Activated naive CD4-positive, alpha-beta T cell treated with anti-CD3 and anti-CD28 coated beads for 36 hours (primary cell): ENCODE measurements at places on chromosomes 7 and 10.

GRCh38 chr10:44287408-44287807, 97.5 kb downstream of the CXCL12 start:
- no peaks in the 10 kb centered on the region for H3K36me3 ChIP-seq
- DNase-seq, result no peak

DNA sequence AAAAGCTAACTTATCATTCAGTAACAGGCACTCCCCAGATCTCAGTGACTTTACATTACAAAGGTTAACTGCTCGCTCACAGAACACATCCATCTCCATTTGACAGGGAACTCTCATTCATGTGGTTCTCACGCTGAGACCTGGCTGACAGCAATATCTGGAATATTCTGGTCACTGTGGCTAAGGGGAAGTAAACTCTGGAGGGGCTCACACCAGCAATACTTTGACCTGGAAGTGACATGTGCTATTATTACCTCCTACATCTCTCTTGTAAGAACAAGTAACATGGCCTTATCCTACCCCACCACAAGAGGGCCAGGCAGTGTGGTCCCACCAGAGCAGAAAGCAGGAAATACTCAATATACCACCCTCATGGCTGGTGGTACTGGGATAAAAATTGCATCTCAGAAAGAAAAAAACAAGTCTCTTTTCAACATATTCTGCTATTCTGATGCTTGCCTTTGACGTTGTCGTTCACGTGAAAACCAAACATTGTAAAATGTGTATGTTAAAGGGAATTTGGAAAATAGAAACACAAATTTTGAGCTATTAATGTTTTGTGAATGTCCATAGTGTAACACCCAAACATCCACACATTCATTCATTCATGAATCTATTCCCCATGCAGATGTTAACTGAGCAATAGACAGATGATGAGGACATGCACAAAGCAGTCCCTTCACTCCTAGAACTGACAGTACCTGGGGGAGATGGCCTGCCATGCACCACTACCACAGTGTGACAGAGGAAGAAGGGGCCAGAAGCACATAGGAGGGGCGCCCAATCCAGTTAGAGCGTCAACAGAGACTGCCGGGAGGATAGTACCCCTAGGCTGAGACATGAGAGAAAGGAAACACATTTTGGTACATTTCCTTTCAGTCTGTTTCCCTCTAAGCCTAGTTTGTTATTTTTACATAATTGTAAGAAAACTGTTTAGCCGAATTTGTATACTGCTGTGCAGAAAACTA, 166.0 kb upstream of the SP4 start:
- DNase-seq, result peak; percentile 62
- no peaks in the 10 kb centered on the region for H3K36me3 ChIP-seq
- H3K4me1 ChIP-seq, result peaks cover 7% of the 10 kb centered on the region
- no peak overlapping the region for H3K27ac ChIP-seq
- H3K4me3 ChIP-seq, result no peak overlapping the region

DNA sequence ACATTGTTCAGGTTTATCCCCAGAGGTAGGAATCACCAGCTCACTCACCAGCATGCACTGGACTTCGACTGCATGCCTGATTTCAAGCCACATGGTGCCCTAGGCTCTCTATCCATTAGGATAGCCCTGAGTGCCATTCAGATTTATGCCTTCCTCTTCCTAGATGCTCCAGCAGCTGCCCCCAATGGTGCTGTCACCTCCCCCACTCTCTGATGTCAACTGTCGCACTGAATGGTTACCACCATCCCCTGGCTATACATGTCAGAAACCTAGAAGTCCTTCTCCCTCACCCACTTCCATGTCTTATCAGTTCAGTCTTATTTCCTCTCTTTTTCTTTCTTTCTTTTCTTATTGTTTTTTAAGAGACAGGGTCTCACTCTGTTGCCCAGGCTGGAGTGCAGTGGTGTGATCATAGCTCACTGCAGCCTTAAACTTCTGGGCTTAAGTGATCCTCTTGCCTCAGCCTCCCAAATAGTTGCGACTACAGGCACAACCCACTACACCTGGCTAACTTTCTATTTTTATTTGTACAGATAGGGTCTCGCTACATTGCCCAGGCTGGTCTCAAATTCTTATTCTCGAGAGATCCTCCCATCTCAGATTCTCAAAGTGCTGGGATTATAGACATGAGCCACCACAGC, 2.9 kb downstream of the SFXN4 start:
- DNase-seq, result no peak
- H3K4me1 ChIP-seq, result peaks cover 42% of the 10 kb centered on the region
- no peak overlapping the region for H3K4me3 ChIP-seq
- H3K36me3 ChIP-seq, result peaks cover 35% of the 10 kb centered on the region
- H3K27me3 ChIP-seq, result no peaks in the 10 kb centered on the region
- H3K27ac ChIP-seq, result no peak overlapping the region

DNA sequence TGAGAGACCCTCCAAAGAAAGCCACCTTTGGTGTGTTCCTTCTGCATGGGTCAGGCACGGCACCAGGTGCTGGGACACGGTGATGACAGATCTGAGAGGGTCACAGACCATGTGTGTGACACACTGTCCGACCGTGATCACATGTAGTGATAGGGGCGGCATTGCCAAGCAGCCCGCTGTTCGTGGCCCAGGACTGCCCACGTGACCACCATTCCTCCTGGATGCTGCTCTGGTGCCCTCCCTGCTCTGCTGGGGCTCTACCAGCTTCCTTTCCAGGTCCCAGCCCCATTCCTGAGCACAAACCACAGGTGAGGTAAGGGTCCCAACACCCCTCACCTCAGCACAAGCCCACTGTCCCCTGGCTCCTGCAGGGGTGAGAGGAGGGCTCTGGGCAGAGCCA, 10.1 kb upstream of the SLC18A3 start:
- H3K27me3 ChIP-seq, result peaks cover 31% of the 10 kb centered on the region
- DNase-seq, result no peak
- H3K27ac ChIP-seq, result no peak overlapping the region
- no peaks in the 10 kb centered on the region for H3K4me1 ChIP-seq
- no peak overlapping the region for H3K4me3 ChIP-seq
- H3K36me3 ChIP-seq, result no peaks in the 10 kb centered on the region

DNA sequence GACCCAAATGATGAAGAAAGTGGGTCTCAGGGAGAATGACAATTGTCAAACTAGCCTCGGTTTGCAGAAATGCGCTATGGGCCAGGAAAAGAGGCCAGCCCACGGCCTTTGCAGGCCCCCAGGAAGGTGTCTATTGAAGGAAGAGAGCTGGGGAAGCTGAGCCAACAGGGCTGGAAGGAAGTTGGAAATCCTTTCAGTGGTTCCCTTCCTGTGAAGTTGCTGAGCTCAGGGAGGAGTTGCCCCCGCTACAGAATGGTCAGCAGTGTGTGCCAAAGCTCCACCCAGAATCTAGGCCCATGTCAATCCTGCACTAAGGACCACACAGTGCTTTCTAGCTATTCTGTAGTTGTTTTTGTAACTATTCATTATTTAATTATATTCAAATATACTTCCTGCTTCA, 91.6 kb upstream of the ANLN start:
- no peak overlapping the region for H3K4me3 ChIP-seq
- H3K36me3 ChIP-seq, result no peaks in the 10 kb centered on the region
- no peak for DNase-seq
- no peaks in the 10 kb centered on the region for H3K4me1 ChIP-seq
- no peak overlapping the region for H3K27ac ChIP-seq
- H3K27me3 ChIP-seq, result no peaks in the 10 kb centered on the region
